Forelimb muscle (tissue), 1 donor: ENCODE measurements at places on chromosomes 2 and 18. TPM values are rescaled to one million over a fixed set of nuclear protein-coding genes. Genes with fewer than 3 reads are reported as not detected.

Gene DSG1
- not detected for polyA plus RNA-seq

Gene UGT1A1
- 0.08 TPM for polyA plus RNA-seq

Gene NTSR2
- polyA plus RNA-seq = not detected

Gene COL4A4
- polyA plus RNA-seq = 0.09 TPM

Gene TSHZ1
- polyA plus RNA-seq = 22.7 TPM

Gene SLC40A1
- polyA plus RNA-seq = 34.6 TPM

Gene AOX1
- 0.67 TPM for polyA plus RNA-seq

Gene LONRF2
- polyA plus RNA-seq = 1.5 TPM

Gene COLEC11
- 0.40 TPM for polyA plus RNA-seq

Gene FBXO36
- polyA plus RNA-seq = 2.6 TPM

Gene TBR1
- not detected for polyA plus RNA-seq

Gene TRIM54
- polyA plus RNA-seq = 105 TPM

Gene PID1
- polyA plus RNA-seq = 25.2 TPM

Gene GCKR
- not detected for polyA plus RNA-seq

Gene PDE11A
- 1.00 TPM for polyA plus RNA-seq

Gene GMCL1
- polyA plus RNA-seq = 8.8 TPM

Gene DOK6
- 3.5 TPM for polyA plus RNA-seq

Gene LGALSL
- 19.8 TPM for polyA plus RNA-seq

Gene FZD7
- polyA plus RNA-seq = 24.4 TPM

Gene SIX3
- not detected for polyA plus RNA-seq

Gene STON1
- 8.1 TPM for polyA plus RNA-seq

Gene GLI2
- polyA plus RNA-seq = 8.5 TPM

Gene LYPD6
- 2.3 TPM for polyA plus RNA-seq

Gene CTNNA2
- 0.52 TPM for polyA plus RNA-seq

Gene CD302
- polyA plus RNA-seq = 13.5 TPM

Gene CHST9
- 0.23 TPM for polyA plus RNA-seq

Gene SLC38A11
- polyA plus RNA-seq = 0.20 TPM

Gene HNMT
- polyA plus RNA-seq = 18.9 TPM
